GM19239 (cell line): ENCODE measurements at places on chromosomes 3 and 15.

GRCh38 chr3:194357681-194358080, 6.6 kb upstream of the CPN2 start:
- no peak for DNase-seq

DNA sequence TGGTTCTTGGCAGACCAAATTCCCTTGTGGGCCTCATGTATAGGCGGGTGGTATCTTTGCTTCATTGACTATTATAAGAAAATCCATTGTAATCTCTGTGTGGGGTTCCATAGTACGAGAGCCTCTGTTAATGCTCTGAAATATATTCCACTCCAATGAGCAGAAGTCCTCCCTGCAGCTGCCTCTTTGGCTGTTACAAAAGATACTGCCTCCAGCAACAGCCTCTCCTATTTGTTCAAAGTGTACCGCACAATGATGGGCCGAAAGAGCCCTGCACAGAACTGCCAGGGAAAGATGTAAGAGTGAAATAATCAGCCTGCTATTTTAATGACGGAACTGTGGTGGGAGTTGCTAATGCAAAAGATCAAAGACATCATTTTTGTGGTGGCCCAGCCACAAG, 48.9 kb downstream of the GRK7 start:
- no peak for DNase-seq

GRCh38 chr3:25916321-25916720, 126.4 kb downstream of the OXSM start:
- DNase-seq, result no peak

DNA sequence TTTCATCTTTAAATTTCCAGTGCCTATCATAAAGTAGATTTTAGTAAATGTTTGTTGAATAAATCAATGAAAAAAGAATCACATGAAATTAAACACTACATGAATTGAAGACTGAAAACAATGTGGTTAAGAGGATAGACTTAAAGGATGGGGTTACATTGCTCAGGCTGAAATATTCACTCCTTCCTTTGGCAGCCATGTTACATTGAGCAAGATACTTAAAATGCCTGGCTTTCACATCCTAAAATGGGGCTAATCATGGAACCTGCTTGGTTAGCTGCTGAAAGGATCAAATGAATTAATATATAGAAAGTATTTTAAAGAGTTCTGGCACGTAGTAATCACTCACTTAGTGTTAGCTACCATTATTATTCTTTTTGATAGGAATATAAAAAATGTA, 196.9 kb upstream of the SLC2A2 start:
- no peak for DNase-seq

DNA sequence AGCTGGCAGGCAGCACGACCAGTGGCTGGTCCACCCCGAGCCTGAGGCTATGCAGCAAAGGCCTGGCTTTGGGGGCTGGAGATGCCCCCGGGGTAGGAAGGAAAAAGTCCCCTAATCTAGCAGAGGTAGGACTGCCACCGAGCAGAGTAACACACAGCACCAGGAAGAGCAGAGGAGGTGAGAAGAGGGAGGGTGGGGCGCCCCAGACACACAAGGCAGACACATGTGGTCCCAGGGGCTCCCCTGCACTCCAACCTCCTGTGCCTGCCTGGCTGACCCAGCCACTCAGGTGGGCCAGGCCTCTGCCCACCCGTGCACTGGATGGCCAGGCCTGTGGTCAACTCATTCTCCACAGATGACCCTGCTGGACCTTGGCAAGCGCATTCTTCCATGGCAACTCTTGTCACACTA, 112.4 kb downstream of the ADCY5 start:
- DNase-seq, result no peak

DNA sequence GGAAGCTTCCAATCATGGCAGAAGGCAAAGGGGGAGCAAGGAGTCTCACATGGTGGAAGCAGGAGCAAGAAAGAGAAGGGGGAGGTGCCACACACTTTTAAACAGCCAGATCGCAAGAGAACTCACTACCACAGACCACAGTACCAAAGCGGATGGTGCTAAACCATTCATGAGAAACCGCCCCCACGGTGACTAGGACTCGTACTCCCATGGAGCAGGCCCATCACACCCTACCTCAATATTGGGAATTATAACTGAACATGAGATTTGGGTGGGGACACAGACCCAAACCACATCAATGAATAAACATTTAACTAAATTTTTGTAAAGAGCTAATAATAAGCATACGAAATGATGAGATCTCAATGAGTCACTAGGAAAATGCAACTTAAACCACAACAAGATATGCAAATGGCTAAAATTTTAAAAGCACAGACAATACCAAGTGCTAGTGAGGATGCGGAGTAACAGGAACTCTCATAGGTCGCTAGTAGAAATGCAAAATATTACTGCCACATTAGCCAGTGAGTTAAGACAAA, 10.0 kb downstream of the MRPS25 start:
- DNase-seq, result no peak

- no peak for DNase-seq
Measured at GRCh38 chr3:45095916-45096526, 50.2 kb downstream of the CDCP1 start.

GRCh38 chr3:13708871-13709595, 160.1 kb downstream of the FBLN2 start:
- no peak for DNase-seq

DNA sequence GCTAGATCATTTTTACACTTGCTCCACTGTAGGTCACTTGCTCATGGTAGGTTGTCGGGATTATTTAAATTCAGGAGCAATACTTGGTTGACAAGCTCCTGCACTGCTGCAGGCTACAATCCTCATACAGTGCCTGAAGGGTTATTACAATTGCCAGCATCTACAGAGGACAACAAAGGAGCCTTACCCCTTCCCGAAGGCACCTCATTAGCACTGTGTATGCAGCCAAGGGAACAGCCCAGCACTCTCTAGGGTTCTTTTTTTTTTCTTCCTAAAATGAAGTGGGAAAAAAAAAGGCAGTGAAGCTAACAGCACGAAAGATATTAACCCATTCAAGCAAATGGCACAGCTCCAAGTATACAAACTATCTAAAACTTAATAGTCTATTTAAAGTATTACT, 142.7 kb downstream of the ULK4 start:
- no peak for DNase-seq
